ENCODE measurements at places on chromosomes 6 and 20. TPM values are rescaled to one million over a fixed set of nuclear protein-coding genes. Genes with fewer than 3 reads are reported as not detected.

Gene SYCP2
- total RNA-seq = 3.1 TPM

Gene RSPO3
- 2.6 TPM for total RNA-seq

Gene MYBL2
- total RNA-seq = 0.57 TPM

Gene HLA-DMB
- total RNA-seq = 40.5 TPM

Gene TBXT
- not detected for total RNA-seq

Gene LY6G6C
- not detected for total RNA-seq

Gene MC3R
- not detected for total RNA-seq

Gene BPIFB1
- not detected for total RNA-seq

Gene SH3BGRL2
- 20.6 TPM for total RNA-seq

Gene COL9A3
- not detected for total RNA-seq

Gene STMN3
- 2.4 TPM for total RNA-seq

Gene POLR3F
- 13.9 TPM for total RNA-seq

Gene HIVEP1
- 17.5 TPM for total RNA-seq
